Fibroblast of villous mesenchyme (primary cell): ENCODE measurements at places on chromosomes 2 and 18. TPM values are rescaled to one million over a fixed set of nuclear protein-coding genes. Genes with fewer than 3 reads are reported as not detected.

SMAD2 gene
- 33.2 and 36.3 TPM in 2 replicates for total RNA-seq

CNGA3 gene
- not detected in 2 replicates for total RNA-seq

FBXO48 gene
- 0.32 and 0.86 TPM in 2 replicates for total RNA-seq

GRCh38 chr2:50514901-50515300, 517.0 kb downstream of the NRXN1 start:
- no peak for DNase-seq

DNA sequence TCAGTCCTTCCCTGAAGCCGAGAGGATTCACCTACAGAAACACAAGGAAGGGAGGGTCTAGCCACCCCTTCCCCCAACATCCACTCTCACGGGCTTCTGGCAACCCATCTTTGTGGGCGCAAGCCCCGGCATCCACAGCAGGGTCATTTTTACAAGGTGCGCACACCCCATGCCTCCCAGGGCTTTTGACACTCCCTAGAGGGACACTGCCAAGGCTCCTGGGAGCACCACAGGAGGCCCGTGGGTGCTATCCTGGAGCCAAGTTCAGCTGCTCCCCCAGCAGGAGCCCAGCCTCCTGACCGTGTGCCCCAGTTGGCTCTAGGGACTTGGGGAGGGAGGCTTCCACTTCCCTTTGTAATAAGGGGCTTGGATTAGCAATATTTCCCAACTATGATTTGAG, 251.6 kb downstream of the TNS1 start:
- DNase-seq = no peak

DNA sequence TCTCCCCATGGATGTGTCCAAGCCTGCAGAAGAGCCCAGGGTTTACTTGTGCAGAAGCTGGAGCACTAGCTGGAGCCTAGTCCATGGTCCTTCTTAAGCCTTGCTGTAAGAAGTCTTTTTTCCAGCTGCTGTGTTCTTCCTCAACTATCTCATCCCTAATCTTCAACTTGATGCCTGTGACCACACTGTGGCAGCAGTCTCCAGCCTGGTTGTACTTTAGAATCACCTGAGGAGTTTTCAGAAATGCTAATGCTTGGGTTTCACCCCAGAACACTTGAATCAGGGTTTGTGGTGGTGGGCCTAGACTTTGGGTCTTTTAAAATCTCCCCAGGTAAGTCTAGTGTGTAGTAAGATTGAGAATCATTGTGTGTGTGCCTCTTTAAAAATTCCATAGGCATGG, 173.6 kb downstream of the ADCYAP1 start:
- no peak for DNase-seq
